ENCODE measurements at places on chromosomes 7 and 10.

DNA sequence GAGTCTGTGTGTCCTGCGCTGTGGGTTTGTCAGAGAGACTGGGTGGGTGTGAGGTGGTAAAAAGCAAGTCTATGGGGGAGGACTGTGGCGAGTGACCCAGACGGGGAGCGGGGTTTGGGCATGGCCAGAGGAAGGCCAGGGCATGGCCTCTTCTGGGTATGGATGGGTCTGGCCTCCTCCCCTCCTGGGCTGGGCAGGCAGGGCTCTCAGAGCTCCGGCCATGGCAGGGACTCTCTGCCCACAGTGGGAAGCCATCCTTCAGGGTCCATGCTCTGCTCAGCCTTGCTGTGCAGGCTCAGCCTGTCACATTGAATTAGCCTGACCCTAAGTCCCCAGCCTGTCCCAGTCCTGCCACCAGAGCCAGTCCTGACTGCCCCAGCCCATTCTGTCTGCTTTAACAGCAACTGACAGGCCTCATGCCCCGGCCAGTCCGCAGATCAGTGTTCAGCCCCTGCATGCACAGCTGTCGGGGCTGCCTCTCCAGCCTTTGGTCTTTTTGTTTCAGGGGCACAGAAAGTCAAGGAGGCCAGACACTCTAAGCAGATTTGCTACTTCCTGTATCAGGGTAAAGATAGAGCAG is 7.9 kb downstream of the ANTXRL start:
- no peak for DNase-seq

DNA sequence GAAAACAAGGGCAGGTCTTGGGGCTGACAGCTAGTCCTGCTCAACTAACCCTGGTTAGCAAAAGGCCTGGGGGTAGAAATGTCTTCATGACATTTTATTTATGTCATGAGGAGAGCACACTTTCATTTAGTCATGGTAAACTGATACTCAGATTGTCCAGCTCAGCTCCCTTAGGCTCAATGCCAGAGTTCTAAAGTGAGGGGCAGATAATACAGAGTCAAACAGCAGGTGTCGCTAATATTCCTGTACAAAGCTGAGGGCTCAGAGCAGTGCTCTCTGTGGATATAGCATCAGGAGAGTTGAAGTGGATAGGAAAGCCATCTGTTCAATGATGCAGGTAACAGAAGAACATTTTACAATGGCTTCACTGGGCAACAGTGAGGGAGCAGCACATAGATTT is 26.8 kb upstream of the CALCR start:
- no peak for DNase-seq

DNA sequence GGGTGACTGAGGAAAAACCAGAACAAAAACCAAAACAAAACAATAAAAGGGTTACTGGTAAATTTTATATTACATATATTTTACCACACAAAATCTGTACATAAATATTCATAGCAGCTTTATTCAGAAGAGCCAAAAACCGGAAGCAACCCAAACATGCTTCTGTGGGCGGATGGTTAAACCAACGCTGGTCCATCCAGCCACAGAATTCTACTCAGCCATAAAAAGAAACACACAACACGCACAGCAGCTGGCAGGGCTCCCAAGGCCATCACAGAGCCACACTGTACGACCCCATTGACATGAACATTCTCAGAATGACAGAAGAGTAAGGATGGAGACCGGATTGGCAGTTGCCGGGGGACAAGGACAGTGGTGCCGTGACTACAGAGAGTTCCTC is 83.6 kb downstream of the PROSER2 start:
- no peak for DNase-seq

DNA sequence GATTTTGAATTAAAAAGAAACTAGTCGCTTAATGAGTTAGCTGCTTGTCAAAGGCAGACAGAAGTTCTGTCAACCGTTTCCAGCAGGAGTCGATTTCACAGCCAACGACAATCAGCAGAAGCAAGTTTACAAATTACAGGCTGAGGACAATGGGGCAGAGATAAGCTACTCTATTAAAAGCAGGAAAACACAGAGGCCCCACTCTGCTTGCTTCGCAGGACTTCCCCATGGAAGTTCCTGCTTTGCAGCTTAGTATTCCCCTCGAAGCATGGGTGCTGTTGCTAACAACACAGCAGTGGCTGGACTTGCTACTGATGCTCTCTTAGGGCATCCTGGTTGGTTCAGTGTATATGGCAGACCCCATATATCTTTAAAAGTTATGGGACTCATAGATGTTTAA is 50.8 kb upstream of the KLF6 start:
- peak; percentile 27 for DNase-seq

DNA sequence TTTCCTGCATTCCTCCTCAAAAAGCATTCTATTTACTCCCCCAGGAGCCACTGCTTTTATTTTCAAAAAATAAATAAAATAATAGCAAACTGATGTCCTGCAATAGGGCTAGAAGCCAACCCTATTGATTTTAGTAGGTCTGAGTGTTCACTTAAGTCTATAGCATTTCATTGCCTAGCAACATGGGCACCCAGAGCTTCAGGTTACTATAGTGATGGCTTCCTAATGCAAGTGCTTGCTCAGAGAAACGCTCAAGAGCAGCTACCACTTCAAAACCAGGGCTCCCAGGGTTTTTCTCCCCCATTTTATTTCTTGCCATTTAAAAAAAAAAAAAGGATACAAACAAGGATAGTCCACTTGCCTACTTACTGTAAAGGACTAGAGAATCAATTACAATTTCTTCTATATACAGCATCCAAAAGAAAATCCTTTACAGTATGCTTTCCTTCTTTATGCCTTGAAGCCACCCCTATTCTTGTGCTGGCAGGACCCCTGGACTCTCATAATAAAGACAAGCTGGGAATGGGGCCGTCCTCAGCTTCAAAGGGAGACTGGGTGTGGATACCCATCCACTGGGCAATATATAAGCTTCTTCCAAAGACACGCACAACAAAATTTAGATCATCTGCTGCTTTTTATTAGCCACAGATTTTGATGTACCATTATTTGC is 133.3 kb downstream of the VPS41 start:
- DNase-seq, result no peak

GRCh38 chr10:1166101-1166827 is 110.1 kb downstream of the WDR37 start:
- no peak for DNase-seq

GRCh38 chr7:96996111-96996957 is 9.0 kb upstream of the DLX6 start:
- DNase-seq, result peak; percentile 34

- no peak for DNase-seq
These were observed 84.1 kb upstream of the ETV1 start for GRCh38 chr7:14073543-14073942.
